ENCODE measurements at places on chromosomes 5 and 9. TPM values are rescaled to one million over a fixed set of nuclear protein-coding genes. Genes with fewer than 3 reads are reported as not detected.

HBEGF gene
- total RNA-seq: 69.1 TPM

MAPKAP1 gene
- total RNA-seq: 48.0 TPM

MAMDC2 gene
- not detected for total RNA-seq

HAPLN1 gene
- total RNA-seq: not detected

SPINK6 gene
- total RNA-seq: not detected

EMB gene
- 188 TPM for total RNA-seq

Data from activated CD4-positive, alpha-beta memory T cell treated with anti-CD3 and anti-CD28 coated beads, Interleukin-2, amount 10 ng/mL, durations not matched to agents 7 days and 5 days (primary cell).